ENCODE measurements at places on chromosomes 2 and 18. TPM values are rescaled to one million over a fixed set of nuclear protein-coding genes. Genes with fewer than 3 reads are reported as not detected.

DNA sequence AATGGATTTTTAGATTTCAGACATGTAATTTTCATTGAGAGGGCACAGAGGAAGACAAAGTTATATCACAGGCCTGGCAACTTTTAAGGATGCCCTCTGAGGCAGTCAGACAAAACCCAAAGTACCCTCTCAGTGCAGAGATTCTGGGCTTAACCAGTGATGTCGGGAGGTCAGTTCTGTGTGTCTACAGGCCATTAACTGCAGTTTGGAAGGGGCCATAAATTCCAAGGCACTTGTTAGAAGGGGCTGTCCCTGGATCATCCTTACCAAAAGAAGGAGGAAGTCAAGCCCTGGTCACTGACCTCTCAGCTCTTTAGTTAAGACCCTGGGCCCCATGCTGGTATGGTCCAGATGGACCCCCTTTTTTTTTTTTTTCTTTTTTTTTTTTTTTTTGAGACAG is 60.7 kb downstream of the LRRFIP1 start:
- H3K4me3 ChIP-seq, result no peak overlapping the region
- H3K4me1 ChIP-seq, result peaks cover 39% of the 10 kb centered on the region

Gene SSB
- 124 TPM for total RNA-seq

DNA sequence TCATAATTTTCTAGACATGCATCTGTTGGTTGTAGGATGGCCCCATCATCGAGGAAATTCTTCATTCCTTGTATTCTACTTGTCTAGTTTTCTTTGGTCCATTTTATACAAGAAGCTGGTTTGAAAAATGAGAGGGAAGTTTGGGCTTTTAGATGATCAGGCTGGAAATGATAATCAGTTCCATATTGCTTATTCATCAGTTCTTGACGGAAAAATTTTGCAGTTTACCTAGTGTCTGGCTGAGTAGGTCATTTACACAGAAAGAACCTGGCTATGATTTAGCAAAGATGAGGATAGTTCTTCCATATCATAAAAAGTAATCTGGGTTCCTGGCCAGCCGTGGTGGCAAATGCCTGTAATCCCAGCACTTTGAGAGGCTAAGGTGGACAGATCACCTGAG is 374.9 kb downstream of the LRRTM1 start:
- DNase-seq, result no peak
- H3K4me1 ChIP-seq, result no peaks in the 10 kb centered on the region
- H3K36me3 ChIP-seq, result no peaks in the 10 kb centered on the region
- H3K27ac ChIP-seq, result no peak overlapping the region
- no peak overlapping the region for H3K4me3 ChIP-seq

DNA sequence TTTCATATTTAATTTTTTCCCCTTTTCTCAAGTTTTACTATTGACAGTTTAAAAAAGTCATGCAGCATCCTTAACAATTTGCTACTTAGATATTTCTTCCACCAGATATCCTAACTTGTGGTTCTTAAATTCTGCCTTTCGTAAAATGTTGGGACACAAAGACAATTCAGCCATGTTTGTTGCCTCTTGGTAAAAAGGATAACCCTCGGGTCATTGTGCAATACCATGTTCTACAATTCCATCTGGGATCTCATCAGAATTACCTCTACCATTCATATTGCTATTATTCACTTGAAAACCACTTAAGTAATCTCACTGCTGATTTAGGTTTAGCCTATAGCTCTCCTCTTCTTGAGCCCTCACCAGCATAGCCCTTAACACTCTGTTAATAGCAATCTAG is 13.2 kb upstream of the REG1B start:
- H3K4me3 ChIP-seq, result no peak overlapping the region
- H3K27ac ChIP-seq, result no peak overlapping the region
- no peaks in the 10 kb centered on the region for H3K27me3 ChIP-seq
- H3K36me3 ChIP-seq, result no peaks in the 10 kb centered on the region

GRCh38 chr2:57080035-57080434 is 896.2 kb downstream of the CCDC85A start:
- no peaks in the 10 kb centered on the region for H3K4me1 ChIP-seq
- no peak overlapping the region for H3K27ac ChIP-seq
- no peak for DNase-seq
- no peak overlapping the region for H3K4me3 ChIP-seq
- H3K27me3 ChIP-seq, result no peaks in the 10 kb centered on the region

Gene ATP6V1B1
- total RNA-seq, result not detected

All from activated naive CD8-positive, alpha-beta T cell treated with anti-CD3 and anti-CD28 coated beads for 36 hours (primary cell).